ENCODE measurements at places on chromosomes 7 and 10. TPM values are rescaled to one million over a fixed set of nuclear protein-coding genes. Genes with fewer than 3 reads are reported as not detected.

Gene LIPN
- not detected for total RNA-seq

Gene PTF1A
- not detected for total RNA-seq

DNA sequence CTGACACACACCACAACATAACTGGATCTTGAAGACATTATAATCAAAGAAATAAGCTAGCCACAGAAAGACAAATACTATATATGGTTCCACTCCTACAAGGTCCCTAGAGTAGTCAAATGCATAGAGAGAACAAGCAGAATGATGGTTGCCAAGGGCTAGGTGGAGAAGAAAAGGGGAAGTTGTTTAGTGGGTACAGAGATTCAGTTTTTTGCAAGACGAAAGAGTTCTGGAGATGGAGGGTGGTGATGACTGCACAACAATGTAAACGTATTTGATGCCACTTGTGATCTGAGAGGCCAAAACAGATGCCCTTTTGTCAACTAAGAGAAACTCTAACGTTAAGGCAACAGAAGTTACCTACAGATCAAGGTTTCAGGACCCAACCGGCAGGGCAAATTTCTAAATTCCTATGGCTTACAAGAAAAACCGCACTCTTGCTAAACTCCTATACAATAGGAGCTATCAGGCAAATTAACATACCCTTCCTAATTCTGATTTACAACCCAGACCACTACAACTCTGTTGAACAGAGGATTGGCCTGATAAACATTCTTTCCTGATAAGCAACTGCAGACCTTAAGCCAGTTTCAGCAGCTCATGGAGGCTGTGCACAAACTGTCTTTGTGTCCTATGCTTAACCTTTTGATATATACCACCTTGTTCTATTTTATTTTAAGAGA is 69.0 kb downstream of the FAM107B start:
- H3K27me3 ChIP-seq = no peaks in the 10 kb centered on the region
- no peak overlapping the region for H3K27ac ChIP-seq
- no peak overlapping the region for H3K4me3 ChIP-seq

DNA sequence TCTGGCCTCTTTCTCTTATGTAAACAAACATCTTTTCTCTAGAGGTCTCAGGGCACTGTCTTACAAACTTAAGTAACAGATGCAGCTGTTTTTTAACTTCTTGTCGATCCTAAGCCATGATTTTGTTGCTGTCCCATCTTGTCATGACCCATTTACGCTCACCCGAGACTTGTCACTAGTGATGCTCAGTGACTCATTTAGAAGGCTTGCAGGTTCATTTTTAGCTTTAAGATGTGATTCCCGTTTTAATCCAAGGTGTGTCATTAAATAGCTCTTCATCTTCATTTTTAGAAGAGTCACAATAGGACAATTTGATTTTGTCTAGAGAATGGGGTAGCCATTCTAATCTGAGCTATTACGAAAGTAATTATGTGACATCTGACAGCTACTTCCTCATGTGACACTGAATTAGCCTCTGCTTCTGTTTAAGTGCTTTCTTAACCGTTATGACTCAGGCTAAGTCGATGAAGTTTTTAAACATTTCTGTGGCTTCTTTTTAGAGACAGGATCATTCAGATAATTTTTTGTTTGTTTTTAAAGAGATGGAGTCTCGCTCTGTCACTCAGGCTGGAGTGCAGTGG is 42.7 kb downstream of the SPDYE5 start:
- H3K4me3 ChIP-seq = no peak overlapping the region
- H3K27ac ChIP-seq = no peak overlapping the region
- H3K27me3 ChIP-seq = no peaks in the 10 kb centered on the region
- peaks cover 11% of the 10 kb centered on the region for H3K4me1 ChIP-seq

- no peaks in the 10 kb centered on the region for H3K36me3 ChIP-seq
- H3K4me1 ChIP-seq = no peaks in the 10 kb centered on the region
- H3K4me3 ChIP-seq = no peak overlapping the region
- no peak overlapping the region for H3K27ac ChIP-seq
- DNase-seq = peak; percentile 11
Observed at GRCh38 chr10:11036424-11037011, 18.8 kb downstream of the CELF2 start.

GRCh38 chr7:103914147-103914899 is 75.1 kb downstream of the RELN start:
- no peak for DNase-seq
- H3K27ac ChIP-seq = no peak overlapping the region
- no peak overlapping the region for H3K4me3 ChIP-seq
- H3K36me3 ChIP-seq = no peaks in the 10 kb centered on the region
